ENCODE measurements at places on chromosomes 2 and 18. TPM values are rescaled to one million over a fixed set of nuclear protein-coding genes. Genes with fewer than 3 reads are reported as not detected.

PHOSPHO2 gene
- total RNA-seq: 8.2 TPM

LYPD6 gene
- not detected for total RNA-seq

WDR7 gene
- total RNA-seq: 34.0 TPM

ILKAP gene
- 83.5 TPM for total RNA-seq

TLX2 gene
- not detected for total RNA-seq

GNLY gene
- total RNA-seq: 7.3 TPM

COBLL1 gene
- 4.2 TPM for total RNA-seq

All from naive thymus-derived CD8-positive, alpha-beta T cell (primary cell).